ENCODE measurements at places on chromosomes 4 and X.

DNA sequence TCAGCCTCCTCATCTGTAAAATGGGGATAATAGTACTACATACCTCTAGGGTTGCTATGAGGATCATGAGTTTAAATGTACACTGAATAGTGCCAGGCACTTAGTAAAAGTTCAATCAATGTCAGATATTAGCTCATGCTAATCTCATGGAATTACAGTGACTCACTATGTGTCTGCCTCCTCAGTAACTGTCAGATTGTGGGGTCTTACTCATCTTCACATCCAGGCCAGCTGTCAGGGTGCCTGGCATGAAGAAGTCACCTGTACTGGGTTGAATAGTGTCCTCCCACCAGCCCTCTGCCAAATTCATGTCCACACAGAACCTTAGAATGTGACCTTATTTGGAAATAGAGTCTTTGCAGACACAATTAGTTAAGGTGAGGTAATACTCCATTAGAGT lies 54.3 kb upstream of the STIM2 start:
- DNase-seq = no peak

- no peak for DNase-seq
Measured at GRCh38 chr4:11632483-11632882, 203.8 kb upstream of the HS3ST1 start.

GRCh38 chr4:107194005-107194404 lies 157.9 kb upstream of the DKK2 start:
- no peak for DNase-seq

- no peak for DNase-seq
Measured at GRCh38 chrX:129695937-129696336, 41.2 kb upstream of the APLN start.

DNA sequence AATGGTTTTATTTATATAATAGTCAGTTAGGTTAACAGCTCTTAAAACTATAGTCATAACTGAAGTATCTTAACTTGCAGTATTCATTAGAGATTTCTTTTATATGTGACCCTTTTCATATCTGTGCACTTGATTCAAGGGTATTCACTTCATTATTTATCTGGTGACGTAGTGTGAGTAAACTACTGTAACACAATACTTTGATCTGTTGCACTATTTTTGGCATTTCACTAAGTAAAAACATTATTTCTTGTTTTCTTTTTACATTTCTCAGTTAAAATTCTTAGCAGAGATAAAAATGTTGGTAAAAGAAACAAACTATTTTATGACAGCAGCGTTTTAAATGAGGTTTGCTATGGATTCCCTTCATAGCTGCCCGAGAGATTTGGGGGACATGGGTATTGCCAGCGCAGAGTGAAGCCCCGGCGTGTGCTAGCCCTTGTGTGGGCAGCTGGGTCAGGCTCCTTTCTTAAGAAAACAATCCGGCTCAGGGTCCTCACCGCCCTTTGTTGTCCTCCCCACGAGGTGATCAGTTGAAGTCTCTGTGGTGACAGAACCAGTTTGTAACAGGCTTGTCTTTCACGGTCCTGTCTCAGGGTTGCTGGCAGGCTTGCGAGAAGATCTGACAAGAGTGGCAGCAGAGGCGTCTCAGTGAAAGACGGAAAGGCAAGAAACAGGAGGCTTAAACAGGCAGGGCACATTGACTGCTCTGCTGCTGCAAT lies 293.4 kb downstream of the BMPR1B start:
- no peak for DNase-seq

GRCh38 chr4:5742968-5743367 lies 32.0 kb downstream of the EVC start:
- DNase-seq = no peak

DNA sequence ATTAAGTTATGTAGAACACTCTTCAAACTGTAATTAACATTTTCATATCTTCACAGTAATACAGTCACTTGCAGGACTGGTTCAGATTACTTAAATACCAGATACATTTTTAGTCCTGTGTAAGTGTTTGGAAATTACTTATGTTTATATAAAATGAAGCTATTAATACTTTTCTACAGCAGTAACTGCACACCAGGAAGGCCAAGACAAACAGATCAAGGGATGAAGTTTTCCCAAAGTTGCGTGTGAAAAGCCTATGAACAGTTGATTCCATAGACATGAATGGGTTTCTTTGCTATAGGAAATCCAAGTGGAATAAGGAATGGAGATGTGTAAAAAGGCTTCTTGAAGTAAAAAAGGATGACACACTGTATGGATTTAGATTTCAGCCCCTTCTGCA lies 28.9 kb upstream of the DRP2 start:
- peak; percentile 62 for DNase-seq

- no peak for DNase-seq
Measured at GRCh38 chrX:110733166-110733565, 62.5 kb downstream of the CHRDL1 start.

DNA sequence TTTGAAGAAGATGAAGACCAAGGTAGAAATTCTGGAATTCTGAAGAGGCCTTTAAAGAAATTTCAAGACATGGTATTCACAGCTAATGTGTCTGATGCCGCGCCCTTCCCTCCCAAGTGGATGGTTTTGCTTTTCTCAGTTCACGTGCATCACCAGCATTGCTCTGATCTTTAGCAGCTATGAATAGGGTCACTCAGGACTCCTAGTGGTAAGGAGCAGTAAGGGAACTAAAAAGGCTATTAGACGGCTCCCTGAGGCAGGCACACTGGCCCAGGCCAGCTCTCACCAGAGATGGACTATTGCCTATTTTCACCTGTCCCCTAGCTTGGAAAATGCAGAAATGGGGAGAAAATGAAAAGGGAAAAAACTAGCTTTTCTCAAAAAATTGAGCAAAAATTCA lies 447.5 kb upstream of the RASGEF1B start:
- no peak for DNase-seq

- no peak for DNase-seq
Measured at GRCh38 chrX:39827951-39828350, 269.8 kb downstream of the BCOR start.

GRCh38 chr4:80141543-80141942 lies 55.8 kb upstream of the PRDM8 start:
- DNase-seq = no peak

DNA sequence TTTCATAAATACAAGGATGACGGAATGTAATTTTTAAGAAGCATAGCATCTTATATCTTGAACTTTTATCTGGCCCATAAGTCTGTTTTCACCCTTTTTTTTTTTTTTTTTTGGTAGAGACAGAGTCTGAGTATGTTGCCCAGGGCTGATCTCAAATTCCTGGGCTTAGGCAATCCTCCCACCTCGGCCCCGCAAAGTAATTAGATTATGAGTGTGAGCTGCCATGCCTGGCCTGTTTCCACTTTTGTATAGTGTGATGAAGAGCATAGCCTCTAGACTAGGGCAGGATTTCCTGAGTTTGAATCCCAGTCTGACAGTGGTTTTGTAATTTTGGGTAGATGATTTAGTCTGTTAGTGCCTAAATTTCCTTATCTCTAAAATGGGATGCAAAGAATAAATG lies 11.0 kb downstream of the STIM2 start:
- no peak for DNase-seq

GRCh38 chrX:153190381-153190780 lies 11.3 kb downstream of the MAGEA1 start:
- DNase-seq = no peak

- no peak for DNase-seq
Measured at GRCh38 chr4:187544461-187545053, 451.0 kb upstream of the ZFP42 start.

DNA sequence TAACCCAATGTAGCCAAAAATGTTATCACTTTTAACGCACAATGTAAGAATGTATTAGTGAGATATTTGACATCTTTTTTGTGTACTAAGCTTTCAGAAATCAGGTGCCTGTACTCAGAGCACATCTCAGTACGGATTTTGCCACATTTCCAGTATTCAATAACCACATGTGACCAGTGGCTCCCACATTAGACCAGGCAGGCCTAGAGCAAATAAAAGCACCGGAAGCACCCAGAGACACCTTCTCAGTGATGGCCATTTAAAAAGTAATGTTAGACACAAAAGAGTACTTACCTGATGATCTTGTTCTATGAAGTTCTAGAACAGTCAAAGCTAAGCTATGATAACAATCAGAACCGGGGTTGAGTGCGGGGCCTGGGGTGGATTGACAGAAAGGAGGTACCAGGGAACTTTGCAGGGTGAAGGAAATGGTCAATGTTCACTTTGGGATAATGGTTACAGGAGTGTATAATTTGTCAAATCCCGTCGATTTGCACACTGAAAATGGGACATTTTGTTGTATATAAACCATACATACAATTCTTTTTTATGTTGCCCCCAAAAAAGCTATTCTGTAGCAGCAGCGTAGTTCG lies 1.2 kb downstream of the CTPS2 start:
- no peak for DNase-seq
